Stimulated activated CD4-positive, alpha-beta T cell treated with anti-CD3 and anti-CD28 coated beads, Interleukin-15, amount 100 ng/mL, for 24 hours (primary cell): ENCODE measurements at places on chromosomes 5 and 9.

DNA sequence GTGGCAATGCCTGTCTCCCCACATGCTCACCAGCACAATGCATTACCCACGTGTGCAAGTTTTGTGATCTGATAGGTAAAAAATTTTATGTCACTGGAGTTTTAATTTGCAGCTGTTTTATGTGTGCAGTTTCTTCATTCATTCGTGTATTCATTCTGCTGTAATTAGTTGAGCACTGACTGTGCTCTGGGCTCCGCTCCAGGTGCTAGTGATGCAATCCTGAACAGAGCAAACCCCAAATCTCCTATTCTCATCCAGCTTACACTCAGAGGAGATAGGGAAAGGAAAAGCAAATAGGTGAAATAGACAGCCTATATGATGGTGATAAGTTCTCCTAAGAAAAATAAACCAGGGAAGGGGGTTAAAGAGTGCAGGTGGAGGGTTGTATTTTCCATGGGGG is 148.4 kb downstream of the TENT4A start:
- no peak for DNase-seq

DNA sequence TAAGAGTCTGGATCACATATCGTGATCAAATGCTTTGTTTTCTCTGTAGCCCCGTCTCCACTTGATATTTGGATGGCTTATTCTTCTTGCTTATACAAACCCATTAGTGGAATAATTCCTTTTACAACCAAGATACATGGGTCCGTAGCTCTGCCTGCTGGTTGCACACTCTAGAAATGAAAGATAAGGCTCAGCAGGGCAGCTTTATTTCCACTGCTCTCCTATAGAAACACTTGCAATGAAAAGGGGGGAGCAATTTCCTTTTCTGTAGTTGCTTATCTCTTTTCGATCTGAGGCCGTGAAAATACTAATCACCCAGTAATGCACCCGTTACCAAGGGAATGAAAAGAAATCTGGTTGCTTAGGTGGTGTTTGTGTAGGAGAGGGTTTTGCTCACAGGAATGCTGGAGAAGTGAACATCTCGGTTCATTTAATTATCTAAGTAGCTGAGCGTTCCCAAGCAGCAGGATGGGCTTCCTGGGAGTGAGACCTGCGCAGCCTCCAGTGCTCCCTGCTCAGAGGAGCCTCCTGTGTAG is 131.7 kb downstream of the ADAMTS16 start:
- DNase-seq = no peak

DNA sequence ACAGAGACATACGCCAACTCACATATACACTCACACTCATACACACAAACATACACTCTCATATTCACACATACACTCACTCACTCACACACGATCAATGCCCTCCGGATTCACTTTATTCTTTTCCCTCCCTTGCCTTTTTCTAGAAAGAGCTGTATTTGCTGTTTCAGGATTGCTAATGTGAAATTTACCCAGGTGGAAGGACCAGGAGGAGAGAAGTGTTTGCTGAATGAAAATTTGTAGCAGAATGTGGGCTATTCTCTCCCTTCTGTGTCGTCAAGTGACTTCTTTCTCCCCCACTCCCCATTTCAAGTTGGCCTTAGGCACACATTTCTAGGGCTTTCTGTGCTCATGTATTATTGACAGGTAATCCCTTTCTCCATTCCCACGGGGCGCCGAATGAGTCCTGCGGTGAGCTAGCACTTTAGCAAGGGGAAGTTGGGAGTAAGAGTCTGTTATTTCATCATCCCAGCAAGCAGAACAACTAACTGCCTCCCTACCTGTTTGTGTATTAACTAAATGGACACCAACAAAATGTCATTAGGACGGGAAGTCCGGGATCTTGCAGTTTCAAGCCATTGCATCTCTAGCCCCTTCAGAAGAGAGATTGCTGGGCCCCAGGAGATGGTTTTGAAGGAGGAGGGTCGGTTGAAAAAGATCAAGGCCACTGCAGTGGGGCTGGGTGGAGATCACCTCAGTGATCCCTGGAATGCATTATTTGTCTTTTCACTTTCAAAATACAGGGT is 97.1 kb upstream of the TAF11L2 start:
- DNase-seq = no peak

DNA sequence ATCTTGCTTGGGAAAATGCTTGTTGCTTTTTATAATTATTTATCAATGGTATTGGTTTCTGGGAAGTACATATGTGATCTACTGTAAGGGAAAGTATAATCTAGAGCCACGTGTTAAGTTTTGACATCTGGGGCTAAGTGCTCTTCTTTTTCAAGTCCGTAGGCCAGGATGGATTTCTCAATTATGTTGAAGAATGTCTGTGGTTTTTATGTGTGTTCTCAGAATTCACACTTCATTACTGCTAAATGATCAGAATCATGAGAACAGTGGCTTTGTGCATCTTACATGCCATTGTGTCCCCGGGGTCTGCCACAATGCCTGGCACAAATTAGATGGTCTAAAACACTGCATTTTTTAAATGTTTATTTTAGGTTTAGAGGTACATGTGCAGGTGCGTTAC is 14.5 kb upstream of the AUH start:
- DNase-seq = no peak

DNA sequence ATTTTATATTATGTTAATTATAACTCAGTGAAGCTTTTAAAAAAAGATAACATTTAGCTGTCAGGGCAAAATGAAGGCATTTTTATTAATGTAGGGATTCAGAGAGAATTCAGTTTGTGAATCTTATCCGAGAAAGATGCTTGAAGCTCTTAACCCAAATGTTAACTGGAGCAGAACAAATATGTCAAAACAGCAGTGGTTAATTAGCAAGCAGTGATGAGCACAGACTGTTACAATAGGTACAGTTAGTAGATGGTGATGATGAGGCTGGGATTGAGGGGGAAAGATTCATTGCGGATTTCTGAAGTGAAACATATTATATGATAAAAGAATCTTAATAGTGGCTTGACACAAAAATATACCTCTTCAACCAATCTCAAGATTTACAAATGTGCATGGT is 356.7 kb downstream of the DIRAS2 start:
- DNase-seq = no peak

DNA sequence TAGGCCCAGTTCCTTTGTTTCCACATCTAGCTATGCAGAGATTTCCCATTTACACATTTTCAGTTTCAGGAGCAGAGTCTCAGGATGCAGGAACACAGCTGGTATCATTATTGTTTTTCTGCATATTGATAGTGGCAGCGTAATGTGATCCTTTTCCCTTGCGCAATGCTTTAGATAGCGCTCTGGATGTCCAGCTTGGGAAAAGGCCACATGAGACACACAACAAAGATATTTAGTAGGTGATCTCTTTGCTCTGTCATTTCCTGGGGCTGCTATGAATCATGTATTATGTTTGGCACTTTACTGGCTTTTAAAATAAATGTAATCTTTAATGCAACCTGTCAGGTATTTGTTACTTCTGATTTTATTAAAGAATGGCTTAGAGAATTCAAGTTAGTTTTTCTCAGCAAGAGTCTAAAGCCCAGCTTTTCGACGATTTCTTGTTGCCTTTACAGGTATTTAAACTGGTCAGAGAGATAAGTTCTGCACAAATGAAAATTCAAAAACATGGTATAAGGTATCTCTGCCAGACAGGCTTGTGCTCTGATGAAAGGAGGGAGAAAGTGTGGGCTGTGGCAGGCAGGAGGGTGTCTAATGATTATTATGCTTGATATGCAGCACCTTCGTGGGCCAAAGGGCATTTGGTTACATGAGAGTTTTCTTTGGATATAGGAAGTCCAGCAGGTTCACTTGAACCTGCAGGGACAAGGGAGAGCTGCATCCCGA is 42.2 kb downstream of the PTTG1 start:
- DNase-seq = no peak
